ENCODE measurements at places on chromosomes 13 and 19. TPM values are rescaled to one million over a fixed set of nuclear protein-coding genes. Genes with fewer than 3 reads are reported as not detected.

GRCh38 chr19:15469513-15470297, 5.4 kb upstream of the RASAL3 start:
- peak overlapping the region; percentile 64 for H3K4me3 ChIP-seq
- no peaks in the 10 kb centered on the region for H3K36me3 ChIP-seq
- no peaks in the 10 kb centered on the region for H3K27me3 ChIP-seq
- H3K27ac ChIP-seq = peak overlapping the region; percentile 51
- H3K4me1 ChIP-seq = peaks cover 38% of the 10 kb centered on the region

The RFX2 gene
- total RNA-seq = 8.4 TPM

GRCh38 chr13:46150134-46150693, 31.8 kb downstream of the LCP1 start:
- no peak overlapping the region for H3K4me3 ChIP-seq
- H3K4me1 ChIP-seq = no peaks in the 10 kb centered on the region
- DNase-seq = no peak
- peaks cover 46% of the 10 kb centered on the region for H3K36me3 ChIP-seq
- H3K27ac ChIP-seq = peak overlapping the region; percentile 48

- no peak for DNase-seq
- no peaks in the 10 kb centered on the region for H3K4me1 ChIP-seq
- no peaks in the 10 kb centered on the region for H3K36me3 ChIP-seq
- H3K4me3 ChIP-seq = no peak overlapping the region
- no peaks in the 10 kb centered on the region for H3K27me3 ChIP-seq
Measured at GRCh38 chr13:39816936-39817335, 161.5 kb downstream of the COG6 start.

All from naive thymus-derived CD4-positive, alpha-beta T cell (primary cell).